Thoracic aorta (tissue), 2 donors: ENCODE measurements at places on chromosomes 7 and 10.
A peak's percentile ranks its signal among the peaks of the same experiment; 100 is the strongest.

DNA sequence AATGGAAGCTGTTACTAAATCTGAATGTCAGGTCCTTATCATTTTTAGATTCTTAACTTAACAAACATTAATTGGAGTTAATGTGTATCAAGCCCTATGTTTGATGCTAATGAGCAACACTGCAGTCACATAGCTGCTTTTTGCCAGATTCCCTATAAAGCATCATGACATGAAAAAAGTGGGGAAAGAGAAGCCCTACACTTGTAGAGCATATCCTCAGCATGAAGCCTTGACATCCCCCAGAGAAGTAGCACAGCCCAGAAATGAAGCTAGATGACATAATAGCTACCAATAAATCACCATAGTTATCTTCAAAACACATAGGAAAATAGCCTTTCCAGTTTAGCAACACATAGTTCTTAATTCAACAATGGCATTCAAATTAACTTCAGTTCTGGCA is 49.2 kb upstream of the CDK1 start:
- no peak overlapping the region for H3K4me3 ChIP-seq
- no peak overlapping the region for H3K27ac ChIP-seq
- H3K36me3 ChIP-seq, result no peaks in the 10 kb centered on the region
- H3K27me3 ChIP-seq, result no peaks in the 10 kb centered on the region
- no peak for DNase-seq

DNA sequence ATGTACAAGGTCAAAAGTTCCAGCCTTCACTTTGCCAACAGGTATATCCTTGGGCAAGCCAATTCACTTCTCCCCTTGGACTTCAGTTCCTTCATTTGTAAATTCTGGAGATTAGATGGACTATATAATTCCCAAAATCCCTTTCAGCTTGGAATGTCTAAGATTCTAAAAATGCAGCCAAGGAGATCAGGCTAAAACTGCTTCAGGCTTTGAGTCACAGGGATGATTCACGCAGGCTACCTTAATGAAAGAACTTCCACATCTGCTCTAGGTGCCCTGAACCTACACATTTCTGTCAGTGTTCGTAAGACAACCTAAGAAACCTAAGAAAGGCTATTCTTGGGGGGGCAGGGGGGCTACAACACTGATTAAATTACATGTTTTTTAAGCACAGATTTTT is 7.1 kb downstream of the CPVL start:
- H3K27me3 ChIP-seq, result no peaks in the 10 kb centered on the region
- H3K4me3 ChIP-seq, result no peak overlapping the region
- no peak overlapping the region for H3K27ac ChIP-seq
- H3K4me1 ChIP-seq, result no peaks in the 10 kb centered on the region

DNA sequence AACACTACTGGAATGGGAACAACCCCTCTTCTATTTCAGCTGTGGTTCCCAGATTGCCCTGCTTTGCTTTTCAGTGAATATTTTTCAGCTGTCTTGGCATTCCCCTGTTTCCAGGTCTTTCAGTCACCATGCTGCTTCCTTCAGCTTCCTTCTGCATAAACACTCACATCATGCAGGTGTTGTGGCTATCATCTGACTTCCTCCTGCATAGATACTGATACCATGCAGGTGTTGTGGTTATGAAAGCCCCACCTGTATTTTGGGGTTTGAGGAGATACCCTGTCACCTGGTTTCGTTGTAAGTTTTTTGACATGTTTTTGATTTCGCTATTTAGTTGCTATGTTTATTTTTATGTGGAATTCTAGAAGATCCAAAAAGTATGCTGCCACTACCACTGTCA is 71.5 kb downstream of the SLC35B4 start:
- no peaks in the 10 kb centered on the region for H3K4me1 ChIP-seq
- no peak overlapping the region for H3K4me3 ChIP-seq
- H3K27ac ChIP-seq, result no peak overlapping the region
- H3K36me3 ChIP-seq, result no peaks in the 10 kb centered on the region
- H3K27me3 ChIP-seq, result no peaks in the 10 kb centered on the region

DNA sequence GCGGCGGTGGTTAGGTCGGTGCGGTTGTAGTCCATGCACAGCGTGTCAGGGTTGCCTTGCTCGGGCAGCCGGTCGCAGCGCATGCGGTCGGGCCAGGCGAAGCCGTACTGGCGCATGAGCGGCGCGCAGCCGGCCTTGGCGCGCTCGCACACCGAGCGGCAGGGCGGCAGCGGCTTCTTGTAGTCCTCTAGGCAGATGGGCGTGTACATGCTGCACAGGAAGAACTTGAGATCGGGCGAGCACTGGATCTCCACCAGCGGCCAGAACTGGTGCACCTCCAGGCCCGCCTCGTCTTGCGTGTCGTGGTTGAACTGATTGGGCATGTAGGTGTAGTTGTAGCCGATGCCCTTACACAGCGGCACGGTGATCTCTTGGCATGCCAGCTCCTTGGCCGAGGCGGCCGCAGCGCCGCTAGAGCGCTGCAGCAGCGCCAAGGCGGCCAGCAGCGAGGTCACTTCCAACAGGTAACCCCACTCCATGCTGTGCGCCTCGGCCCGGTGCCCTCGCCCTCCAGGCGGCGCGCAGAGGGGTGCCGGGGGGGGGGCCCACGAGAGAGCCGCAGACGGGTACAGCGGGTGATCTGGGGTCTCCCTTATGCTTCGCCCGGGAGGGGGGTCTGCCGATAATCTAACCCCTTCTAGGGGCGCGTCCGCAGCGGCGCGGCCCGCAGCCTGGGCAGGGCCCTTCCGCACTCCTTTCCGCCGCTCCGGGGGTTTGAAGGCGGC is 983 bp downstream of the FZD8 start:
- peak overlapping the region; percentile 88 for H3K4me3 ChIP-seq
- H3K27ac ChIP-seq, result peak overlapping the region; percentile 89
- H3K27me3 ChIP-seq, result no peaks in the 10 kb centered on the region
- peaks cover 8% of the 10 kb centered on the region for H3K4me1 ChIP-seq

- H3K27ac ChIP-seq, result no peak overlapping the region
- H3K27me3 ChIP-seq, result no peaks in the 10 kb centered on the region
- H3K4me1 ChIP-seq, result peaks cover 21% of the 10 kb centered on the region
These were observed 1163.4 kb upstream of the AUTS2 start for GRCh38 chr7:68434857-68435256.

GRCh38 chr7:109092268-109092667 is 522.6 kb downstream of the DNAJB9 start:
- no peak for DNase-seq
- no peaks in the 10 kb centered on the region for H3K36me3 ChIP-seq
- H3K27me3 ChIP-seq, result no peaks in the 10 kb centered on the region
- no peak overlapping the region for H3K4me3 ChIP-seq

DNA sequence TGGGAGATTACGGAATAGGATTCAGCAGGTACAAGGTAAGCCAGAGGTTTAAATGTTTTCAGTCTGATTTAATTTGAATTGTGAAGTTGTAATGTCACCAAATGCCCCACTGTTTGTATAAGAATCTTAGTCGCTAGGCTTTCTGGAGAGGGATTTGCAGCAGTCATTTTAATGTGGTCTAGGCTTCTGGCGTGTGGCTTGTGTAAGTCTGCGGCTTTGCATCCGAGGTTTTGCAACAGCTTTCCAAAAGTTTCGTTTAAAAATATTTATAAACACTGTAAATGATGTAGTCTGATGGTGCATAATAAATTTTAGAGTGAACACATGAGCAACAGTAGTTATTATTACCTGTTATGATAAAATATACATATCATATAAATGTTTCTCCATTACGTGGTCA is 26.1 kb upstream of the BHLHA15 start:
- H3K36me3 ChIP-seq, result no peaks in the 10 kb centered on the region
- DNase-seq, result no peak
- no peaks in the 10 kb centered on the region for H3K27me3 ChIP-seq
- H3K27ac ChIP-seq, result peak overlapping the region; percentile 93
